ENCODE measurements at places on chromosomes 11 and 22.

- DNase-seq = no peak
Observed at GRCh38 chr11:67099831-67100324, 19.2 kb upstream of the KDM2A start.

DNA sequence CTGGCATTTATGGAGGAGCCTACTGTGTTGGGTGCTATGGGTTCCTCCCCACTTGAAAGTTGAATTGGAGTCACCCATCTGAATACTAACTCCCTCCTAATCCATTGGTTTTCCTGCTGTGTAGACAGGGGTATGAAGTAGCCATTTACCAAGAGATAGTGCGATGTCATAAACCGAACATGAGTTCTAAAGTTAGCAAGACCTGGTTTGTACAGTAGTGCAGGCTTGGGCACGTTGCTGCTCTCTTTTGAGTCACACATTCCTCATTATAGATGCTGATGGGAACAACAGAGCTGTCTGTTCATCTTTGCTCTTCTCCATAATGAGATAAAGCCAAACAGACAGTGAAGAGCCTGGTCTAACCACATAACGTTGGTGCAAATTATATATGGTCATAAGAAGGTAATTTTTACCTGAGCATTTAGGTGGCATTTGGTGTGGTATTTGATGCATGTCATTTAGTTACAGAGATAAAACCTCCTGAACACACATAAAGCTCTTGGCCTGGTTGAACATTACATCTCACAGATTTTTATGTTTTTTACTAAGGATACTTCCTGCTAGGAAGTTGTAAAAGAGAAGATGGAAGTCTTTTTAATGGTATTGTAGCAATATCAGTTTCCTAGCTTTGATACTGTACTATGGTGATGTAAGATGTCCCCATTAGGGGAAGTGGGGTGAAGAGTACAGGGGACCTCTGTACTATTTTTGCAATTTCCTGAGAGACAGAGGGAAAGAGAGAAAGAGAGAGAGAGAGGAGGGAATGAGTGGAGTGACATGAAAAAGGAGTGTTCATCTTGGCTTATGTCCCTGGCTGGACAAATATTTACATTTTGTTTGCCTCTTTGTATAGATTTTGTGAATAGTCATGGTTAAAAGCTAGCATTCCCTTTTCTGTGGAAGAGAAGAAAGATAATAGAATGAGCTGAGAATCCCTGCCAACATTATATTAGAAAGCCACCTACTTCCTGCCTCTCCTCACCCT, 27.9 kb downstream of the GRAP2 start:
- no peak for DNase-seq

GRCh38 chr11:11279956-11280689, 72.9 kb downstream of the CSNK2A3 start:
- DNase-seq = no peak

DNA sequence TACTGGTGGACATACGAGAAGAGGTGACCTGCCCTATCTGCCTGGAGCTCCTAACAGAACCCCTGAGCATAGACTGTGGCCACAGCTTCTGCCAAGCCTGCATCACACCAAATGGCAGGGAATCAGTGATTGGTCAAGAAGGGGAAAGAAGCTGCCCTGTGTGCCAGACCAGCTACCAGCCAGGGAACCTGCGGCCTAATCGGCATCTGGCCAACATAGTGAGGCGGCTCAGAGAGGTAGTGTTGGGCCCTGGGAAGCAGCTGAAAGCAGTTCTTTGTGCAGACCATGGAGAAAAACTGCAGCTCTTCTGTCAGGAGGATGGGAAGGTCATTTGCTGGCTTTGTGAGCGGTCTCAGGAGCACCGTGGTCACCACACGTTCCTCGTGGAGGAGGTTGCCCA, 6.9 kb downstream of the TRIM6 start:
- DNase-seq = no peak

DNA sequence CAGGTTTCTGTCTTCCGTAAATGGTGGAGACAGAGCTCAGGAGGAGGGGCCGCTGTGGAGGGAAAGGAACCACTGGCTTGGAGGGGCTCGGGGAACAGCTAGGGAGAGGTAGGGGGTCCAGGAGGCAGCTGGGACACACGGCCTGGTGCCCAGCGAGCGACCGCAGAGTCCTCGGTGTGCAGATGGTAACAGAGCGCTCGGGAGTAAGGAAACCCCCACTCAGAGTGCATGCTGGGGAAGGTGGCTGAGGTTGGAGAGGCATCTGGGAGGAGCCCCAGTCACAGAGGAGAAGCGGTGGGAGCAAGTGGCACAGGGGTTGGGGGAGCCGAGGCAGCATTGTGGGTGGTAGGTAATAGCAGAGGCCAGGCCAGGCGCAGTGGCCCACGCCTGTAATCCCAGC, 10.8 kb upstream of the NCF4 start:
- no peak for DNase-seq

DNA sequence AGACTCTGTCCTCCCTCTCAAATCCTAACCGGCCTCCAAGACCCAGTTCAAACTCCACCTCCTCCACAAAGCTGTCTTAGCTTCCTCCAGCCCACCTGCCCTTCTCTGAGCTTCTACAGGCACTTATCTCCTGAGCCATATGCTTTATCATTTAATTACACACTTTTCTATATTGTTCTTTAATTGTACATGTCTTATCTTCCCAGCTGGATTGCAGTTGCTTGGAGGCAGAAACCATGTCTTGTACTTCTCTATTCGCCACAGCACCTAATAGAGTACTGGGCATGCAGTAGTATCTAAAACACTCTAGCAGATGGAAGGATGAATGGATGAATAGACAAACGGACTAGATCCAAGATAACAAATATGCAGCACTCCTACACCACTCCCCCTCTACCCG, 11.3 kb downstream of the TRIM29 start:
- no peak for DNase-seq

GRCh38 chr11:86476109-86476861, 101.6 kb downstream of the CCDC81 start:
- no peak for DNase-seq

- no peak for DNase-seq
Observed at GRCh38 chr11:14547440-14547839, 27.3 kb upstream of the PSMA1 start.

DNA sequence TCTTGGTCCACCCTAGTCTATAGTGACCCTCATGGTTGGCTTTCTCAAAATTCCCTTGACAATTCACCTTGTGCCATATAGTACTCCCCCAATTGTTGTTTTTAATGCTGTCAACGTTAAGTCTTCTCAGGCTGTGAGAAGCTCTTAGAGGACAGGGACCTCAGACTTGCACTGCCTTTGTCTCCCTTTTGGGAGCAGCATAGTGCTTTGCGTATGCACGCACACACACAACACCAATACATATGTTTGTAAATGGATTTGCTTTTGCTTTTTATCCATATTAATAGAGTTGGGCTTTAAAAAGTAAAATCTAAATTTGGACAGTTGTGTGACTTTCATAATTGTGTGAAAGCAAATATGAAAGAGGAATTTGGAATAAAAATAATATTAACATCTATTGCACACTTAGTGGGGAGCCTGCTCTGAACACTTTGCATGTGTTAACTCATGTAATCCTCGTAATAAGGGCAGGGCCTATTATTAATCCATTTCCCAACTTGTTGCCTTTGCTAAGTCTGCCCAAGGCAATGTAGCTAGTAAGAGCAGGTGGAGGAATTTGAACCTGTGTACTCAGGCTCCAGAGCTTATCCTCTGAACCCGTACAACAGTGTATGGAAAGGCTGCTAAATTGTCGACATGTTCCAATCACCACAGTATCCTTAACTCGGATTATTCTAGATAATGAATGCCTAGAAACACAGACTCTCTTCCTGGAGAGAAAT, 257.7 kb upstream of the NARS2 start:
- no peak for DNase-seq

GRCh38 chr22:20639343-20639742, 131.9 kb downstream of the MED15 start:
- no peak for DNase-seq

GRCh38 chr11:17481905-17482304, 5.3 kb upstream of the ABCC8 start:
- DNase-seq = no peak

DNA sequence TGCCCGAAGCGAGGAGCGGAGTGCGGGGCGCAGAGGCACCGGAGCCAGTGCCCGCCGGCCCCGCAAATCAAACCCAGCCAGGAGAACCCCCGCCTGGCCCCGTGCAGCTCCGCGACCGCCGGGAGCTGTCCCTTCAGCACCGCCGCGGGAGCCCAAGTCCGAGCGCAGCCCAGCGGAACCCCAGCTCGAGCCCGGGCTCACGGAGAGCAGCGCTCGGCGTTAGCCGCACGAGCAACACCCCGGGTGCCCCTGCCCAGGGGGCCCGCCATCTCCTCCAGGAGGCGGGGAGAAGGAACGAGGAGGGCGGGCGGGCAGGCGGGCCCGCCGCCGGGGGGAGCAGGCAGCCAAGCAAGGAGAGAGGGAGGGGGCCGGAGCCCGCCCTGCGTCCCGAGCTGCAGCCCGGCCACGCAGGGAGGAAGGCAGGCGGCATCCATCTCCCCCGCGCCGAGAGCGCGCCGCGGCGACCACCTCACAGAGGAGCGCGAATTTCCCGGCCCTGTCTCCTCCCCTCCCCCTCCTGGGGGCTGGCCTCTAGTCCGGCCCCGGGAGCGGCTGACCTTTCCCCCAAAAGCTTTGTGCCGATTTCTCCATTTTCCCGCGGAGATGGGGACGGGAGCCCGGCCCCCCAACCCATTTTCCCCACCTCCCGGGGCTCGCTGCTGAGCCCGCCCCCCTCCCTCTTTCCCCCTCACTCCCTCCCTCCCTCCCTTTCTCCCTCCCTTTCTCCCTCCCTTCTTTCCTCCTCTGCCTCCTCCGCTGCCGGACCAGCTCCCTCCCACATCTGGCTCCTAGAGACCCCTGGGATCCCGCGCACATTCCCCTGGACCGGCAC, 621 bp downstream of the KCNC1 start:
- DNase-seq = no peak

DNA sequence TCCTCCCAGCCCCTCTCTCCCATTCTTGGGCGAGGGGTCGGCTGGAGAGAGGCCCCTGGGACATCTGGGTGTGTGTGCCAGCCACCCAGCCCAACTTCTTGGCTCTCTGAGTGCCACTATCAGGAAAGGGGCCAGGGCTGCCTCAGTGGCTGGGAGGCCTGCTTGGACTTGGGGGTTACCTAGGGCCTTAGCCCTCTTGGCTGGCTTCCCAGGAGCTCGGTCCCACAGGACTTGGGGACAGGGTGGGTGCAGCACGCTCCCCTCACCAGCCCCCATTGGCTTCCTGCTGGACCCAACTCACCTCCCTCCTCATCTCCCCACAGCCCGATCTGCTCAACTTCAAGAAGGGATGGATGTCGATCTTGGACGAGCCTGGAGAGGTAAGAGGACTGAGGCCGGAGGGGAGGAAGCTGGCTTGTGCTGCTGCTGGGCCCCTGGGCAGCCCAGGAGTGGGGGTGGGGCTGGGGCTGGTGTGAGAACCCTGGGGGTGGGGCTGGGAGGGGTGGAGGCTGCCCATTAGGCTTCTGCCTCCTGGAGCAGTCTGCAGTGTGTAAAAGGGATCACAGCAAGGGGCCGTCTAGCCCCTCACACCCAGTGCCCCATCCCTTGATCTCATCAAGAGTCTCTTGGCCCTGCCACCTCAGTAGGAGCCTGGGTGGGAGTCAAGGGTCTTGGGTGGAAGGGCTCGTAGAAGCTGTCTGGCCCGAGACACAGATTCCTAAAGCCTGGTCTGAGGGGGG, 54.8 kb downstream of the TRIOBP start:
- DNase-seq = no peak

DNA sequence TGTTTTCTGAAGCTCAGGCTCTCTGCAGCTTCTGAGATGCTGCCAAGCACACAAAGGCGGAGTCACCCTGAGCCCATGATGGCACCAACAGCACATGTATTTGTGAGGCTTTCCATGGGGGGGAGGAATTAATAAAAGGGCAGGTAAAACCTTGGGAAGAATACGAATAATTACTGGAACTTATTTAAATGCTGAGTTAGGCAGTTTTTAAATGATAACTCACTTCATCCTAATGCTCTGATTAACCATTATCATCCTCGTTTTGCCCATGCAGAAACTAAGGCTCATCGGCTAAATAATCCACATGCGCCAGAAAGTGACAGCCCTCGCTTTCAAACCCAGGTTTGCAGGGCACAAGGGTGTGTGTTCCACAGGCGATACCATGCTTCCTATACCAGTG, 35.4 kb downstream of the LARGE1 start:
- DNase-seq = no peak

GRCh38 chr11:61193596-61193995, 9.7 kb upstream of the PGA3 start:
- DNase-seq = no peak

- no peak for DNase-seq
Observed at GRCh38 chr22:30903876-30904460, 64.6 kb downstream of the MORC2 start.

DNA sequence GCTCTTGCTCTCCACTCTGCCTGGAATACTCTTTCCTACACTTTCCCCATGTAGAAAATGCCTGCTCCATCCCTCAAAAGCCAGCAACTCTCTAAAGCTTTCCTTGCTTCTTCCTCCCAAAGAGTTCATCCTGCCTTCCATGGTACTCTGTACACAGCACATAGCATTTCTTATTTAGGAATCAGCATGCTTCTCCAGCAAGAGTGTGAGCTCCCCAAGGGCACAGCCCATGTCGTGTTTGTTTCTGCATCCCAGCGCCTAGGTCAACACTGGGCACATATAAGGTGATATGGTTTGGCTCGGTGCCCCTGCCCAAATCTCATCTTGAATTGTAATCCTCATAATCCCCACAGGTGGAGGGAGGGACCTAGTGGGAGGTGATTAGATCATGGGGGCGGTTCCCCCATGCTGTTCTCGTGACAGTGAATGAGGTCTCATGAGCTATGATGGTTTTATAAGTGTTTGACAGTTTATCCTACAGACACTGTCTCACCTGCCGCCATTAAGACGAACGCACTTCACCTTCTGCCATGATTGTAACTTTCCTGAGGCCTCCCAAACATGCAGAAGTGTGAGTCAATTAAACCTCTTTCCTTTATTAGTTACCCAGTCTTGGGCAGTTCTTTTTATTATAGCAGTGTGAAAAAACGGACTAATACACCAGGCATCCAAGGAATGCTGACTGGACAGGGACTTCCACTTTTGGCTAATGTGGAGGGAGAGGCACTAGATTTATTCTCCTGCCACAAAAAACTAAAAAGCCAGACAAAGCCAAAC, 8.2 kb downstream of the VPS37C start:
- no peak for DNase-seq

DNA sequence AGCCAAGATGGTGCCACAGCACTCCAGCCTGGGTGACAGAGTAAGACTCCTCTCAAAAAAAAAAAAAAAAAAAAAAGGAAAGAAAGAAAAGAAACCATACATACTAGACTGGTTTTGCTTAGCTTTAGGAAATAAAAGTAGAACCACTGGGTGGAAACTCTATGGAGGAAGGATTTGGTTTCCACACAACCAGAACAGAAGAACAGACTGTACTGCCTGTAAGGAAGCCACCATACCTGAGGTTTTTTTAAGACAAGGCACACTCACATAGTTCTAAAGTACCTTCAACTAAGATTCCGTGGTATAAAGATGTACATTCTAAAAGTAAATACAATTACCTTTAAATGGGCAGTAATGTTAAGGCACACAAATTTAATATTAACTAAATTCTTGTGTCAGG, 58.6 kb downstream of the NUP98 start:
- no peak for DNase-seq
